ENCODE measurements at places on chromosomes 1 and 21. TPM values are rescaled to one million over a fixed set of nuclear protein-coding genes. Genes with fewer than 3 reads are reported as not detected.

Gene ADAM30
- total RNA-seq: not detected

Gene RGS13
- not detected for total RNA-seq

- DNase-seq: no peak
These were observed 51.8 kb downstream of the SLAMF6 start for GRCh38 chr1:160471253-160471652.

- DNase-seq: no peak
These were observed 273.7 kb downstream of the SRGAP2C start for GRCh38 chr1:121458291-121459048.

DNA sequence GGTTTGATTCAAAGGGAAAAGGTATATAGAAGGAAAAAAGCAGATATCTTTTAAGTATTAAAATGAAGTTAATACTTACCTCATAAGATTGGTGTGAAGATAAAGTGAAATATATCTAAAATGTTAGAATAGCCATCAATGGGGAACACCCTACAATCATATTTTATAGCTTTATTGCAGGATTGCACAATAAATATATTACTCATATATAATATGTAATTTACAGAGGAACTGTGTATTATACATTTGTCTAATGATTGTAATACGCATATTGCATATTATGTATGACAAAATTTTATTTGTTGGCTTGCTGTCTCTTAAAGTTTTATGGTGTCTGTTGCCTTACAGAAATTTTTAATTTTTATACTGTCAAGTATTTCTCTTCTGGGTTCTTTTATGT lies 47.8 kb downstream of the UCHL5 start:
- no peak for DNase-seq

GRCh38 chr1:173503391-173503790 lies 26.3 kb downstream of the PRDX6 start:
- no peak for DNase-seq

Gene KCNT2
- not detected for total RNA-seq

GRCh38 chr1:174990382-174990999 lies 9.3 kb upstream of the CACYBP start:
- peak; percentile 34 for DNase-seq

Gene OR2T2
- not detected for total RNA-seq

DNA sequence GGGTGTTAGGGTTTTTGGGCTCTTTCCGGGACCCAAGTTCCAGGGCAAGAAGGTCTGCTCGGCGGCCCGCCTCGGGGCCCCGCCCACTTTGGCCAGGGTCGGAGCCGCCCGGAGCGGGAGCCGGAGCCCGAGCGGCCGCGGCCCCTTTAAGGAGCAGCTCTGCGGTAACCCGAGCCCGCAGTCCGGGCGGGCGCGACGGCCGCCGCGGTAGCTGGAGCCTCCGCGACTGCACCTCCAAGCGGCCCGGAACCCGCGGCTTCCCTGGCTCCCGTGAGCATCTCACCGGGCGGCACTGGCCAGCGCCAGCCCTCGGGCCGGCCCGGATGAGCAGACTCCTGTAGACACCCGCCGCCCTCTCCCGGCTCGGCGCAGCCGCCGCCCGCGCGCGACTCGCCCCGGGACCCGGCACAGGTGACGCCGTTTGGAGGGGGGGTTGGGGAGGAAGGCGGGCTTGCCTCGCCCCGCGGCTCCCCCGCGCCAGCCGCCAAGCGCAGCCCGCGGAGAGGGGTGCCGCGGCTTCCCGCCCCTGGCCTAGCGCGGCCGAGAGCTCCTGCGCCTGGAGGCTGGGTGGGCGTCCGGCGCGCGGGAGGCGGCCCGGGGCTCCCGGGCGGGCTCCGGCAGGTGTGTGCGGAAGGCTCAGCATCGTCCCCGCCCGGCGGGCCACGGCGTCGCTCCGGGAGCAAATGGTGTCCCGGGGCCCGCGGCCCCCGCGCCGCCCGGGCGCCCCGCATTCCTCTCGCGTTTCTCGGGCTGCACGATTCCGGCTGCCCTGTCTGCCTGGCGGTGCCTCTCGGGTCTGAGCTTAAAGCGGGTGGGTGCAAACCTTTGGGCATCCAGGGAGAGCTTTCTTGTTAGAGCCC lies at the start of gene TLCD4:
Gene TLCD4 (plus strand): TSS at position 149 of the 860 bp plus-strand sequence. CDS start 26,547 bp downstream, outside the sequence.
- DNase-seq: peak; percentile 46

Gene GJA9
- total RNA-seq: not detected

GRCh38 chr1:31398246-31398645 lies 14.8 kb upstream of the SERINC2 start:
- DNase-seq: no peak

Gene PLEKHA6
- total RNA-seq: 0.08 TPM

GRCh38 chr1:227937838-227938145 lies 9.9 kb downstream of the WNT9A start:
- no peak for DNase-seq

Gene MANEAL
- 1.1 TPM for total RNA-seq

GRCh38 chr21:23475281-23476219 lies 2131.7 kb downstream of the MRPL39 start:
- no peak for DNase-seq

DNA sequence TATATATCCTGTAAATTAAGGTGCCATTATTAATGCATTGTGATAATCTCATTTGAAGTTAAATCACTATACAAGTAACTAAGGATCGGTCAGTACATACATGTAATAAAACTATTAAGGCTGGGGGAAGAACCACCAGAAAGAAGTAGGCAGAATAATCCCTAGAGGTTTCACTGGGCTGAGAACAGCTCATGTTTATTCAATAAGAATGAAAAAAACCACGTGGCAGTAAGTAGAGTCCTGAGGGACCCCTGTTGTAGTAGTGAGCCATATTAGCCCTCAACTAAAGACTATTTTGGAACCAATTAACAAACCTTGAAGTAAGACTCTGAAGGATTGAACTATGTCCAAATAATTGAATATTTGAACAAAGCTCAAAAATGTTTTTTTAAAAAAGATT lies 46.9 kb upstream of the ADAM30 start:
- DNase-seq: no peak

Gene AQP10
- not detected for total RNA-seq

DNA sequence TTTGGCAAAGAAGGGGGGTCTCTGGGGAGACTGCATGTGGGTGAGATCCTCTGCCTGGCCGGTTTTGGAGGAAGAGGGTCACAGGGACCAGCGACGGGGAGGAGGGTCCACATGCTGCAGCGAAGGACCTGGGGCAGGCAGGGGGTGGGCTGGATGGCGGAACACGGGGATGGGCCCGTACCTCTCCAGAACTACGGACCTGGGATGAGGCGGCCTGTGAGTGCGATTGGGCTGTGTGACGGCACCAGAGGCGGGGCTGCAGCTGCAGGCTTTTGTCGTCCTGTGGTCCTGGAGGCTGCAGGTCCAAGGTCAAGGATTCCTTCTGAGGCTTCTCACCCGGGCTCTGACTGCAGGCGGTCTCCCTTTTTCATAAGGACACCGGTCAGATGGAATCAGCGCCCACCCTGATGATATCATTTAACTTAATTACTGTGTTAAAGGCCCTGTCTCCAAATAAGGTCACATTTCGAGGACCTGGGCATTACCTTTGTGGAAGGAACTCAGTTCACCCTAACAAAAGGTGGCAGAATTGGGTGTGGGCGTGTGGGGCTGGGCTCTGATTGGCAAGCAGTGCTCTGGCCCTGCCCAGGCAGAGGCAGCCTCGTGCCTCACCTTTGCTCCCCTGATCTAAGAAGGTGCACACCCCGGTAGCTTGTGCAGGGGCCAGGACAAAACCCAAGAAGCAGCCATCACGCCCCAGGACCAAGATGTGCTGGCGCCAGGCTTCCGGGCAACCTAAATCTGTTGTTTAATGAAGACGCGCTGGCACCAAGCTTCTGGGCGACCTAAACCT lies 60.0 kb upstream of the TRAPPC10 start:
- DNase-seq: no peak

DNA sequence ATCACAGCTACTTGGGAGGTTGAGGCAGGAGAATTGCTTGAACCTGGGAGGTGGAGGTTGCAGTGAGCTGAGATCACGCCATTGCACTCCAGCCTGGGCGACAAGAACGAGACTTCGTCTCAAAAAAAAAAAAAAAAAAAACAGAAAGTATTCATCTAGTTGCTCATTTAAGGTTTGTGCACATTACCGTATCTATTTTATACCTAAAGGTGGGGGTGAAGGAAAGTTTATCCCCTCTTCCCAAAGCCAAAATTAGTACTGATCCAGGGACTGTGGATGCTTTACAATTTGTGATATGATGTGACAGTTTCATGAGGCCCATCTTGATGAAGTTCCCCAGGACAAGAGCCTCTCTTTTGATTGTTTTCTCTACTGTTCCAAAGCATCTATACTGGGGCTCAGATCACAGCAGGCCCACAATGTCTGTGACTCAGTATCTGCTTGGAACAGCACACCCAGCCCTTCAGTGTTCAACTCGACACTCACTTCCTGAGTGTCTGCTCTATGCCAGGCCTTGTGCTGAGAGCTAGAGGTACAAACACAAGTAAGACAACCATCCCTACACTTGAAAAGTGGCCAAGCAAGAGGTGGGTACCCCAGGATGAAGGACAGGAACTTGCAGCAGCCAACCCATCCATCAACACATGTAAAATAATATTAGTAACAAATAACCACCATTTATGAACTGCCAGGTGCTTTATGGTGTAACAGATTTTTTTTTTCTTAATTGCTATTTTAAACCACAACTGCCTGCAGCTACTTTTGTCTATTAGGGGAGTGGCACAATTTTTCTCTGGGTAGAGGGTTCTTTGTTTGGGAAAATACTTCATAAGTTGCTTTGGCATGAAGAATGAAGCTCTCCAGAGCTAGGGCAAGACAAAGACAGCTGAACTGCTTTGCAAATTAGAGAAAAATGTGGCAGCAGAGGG lies 29.0 kb upstream of the KHDRBS1 start:
- no peak for DNase-seq

GRCh38 chr1:33332357-33332789 lies 11.5 kb upstream of the A3GALT2 start:
- no peak for DNase-seq

Gene MFSD2A
- 8.7 TPM for total RNA-seq

Gene TMEM61
- not detected for total RNA-seq

- DNase-seq: no peak
These were observed 177.2 kb downstream of the GRIK1 start for GRCh38 chr21:29762570-29763082.

Data from naive thymus-derived CD4-positive, alpha-beta T cell (primary cell).